Dermis microvascular lymphatic vessel endothelial cell (primary cell): ENCODE measurements at places on chromosomes 12 and 14.

- DNase-seq: no peak
Observed at GRCh38 chr14:61953602-61954001, 191.4 kb downstream of the SNAPC1 start.

DNA sequence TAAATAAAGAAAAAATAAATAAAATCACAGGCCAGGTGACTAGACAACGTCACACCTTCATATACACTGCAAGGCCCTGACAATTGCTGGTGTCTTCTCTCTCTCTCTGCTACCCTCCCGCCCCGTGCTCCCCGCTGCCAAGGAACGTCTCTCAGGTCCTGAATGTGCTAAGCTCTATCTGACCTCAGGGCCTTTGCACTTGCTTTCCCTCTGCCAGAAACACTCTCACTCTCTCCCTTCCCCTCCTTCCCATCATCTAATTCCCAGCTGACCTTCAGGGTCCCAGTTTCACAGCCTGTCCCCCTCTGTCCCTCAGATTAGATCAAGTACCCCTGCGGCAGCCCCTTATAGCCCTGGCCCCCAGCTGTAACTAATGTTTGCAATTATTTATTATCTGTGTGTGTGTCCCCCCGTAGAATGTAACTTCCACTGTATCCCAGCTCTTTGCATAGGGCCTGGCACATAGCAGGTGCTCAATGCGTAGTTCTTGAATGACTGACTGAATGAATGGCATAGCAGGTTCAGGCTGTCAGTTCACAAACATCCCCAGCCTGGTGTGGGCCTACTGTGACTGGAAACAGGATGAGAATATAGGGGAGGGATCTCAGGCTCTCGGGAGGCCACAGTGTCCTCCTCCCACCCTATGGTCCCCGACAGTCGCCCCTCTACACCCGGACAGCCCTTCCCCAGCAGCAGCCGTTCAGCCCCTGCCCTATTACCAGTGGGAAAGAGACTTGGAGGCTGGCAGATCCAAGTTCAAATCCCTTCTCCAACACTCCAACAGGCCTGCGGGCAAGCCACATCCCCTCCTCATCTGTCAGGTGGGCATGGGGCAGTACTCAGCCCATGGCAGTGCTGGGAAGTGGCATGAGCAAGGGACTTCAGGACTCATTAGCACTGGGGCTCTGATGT, 6.6 kb downstream of the BEGAIN start:
- DNase-seq: no peak

DNA sequence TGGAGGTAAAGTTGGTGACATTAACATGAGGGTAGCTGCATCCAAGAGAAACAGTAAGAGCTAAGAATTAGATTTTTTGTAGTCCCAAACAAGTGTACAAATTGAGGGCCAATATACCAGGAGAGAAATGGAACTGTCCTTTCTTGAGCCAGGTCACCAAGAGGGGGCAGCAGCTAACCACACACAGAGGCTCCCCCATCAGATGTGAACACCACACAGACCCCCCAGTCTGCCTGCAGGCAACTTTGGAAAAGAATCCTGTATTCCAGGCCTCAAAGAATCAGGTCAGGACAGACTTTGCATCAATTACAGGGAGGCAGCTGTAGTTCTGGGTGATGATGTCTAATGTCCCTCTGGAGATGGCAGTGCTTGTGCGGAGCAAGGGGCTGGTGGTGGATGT, 77.9 kb downstream of the SPTB start:
- DNase-seq: peak; percentile 26

DNA sequence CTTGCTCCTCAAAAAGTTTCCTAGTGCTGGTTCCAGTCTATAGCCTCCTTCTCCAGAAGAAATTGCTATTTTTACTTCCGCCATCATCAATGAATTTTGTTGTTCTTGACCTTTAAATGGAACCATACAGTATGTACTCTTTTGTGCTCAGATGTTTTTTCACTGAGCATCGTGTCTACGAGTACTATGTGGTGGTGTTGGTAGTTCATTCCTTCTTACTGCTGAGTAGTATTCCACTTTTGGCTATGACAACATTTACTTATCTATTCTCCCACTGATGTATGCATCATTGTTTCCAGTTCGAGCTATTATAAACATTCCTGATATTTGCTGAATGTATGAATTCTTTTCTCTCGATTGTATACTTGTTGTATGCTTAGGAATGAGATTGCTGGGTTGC, 28.6 kb downstream of the SLC2A14 start:
- peak; percentile 73 for DNase-seq

DNA sequence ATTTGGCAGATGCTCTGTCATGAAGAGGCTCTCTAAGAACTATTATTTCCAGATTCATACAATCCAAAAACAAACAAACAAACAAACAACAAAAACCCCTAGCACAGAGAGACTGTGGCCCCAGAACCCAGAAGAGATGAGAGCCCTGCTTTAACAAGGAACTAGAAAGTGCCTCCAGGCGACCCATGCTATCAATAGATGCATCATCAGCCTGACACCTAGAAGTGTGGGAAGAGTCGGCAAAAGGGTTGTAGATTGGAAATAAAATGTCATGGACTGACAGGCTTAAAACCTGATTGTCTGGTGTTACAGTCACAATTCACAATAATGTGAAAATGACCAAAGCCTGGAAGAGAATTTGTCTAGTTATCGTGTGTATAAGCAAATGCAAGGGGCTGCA, 50.6 kb upstream of the FLRT2 start:
- DNase-seq: no peak

DNA sequence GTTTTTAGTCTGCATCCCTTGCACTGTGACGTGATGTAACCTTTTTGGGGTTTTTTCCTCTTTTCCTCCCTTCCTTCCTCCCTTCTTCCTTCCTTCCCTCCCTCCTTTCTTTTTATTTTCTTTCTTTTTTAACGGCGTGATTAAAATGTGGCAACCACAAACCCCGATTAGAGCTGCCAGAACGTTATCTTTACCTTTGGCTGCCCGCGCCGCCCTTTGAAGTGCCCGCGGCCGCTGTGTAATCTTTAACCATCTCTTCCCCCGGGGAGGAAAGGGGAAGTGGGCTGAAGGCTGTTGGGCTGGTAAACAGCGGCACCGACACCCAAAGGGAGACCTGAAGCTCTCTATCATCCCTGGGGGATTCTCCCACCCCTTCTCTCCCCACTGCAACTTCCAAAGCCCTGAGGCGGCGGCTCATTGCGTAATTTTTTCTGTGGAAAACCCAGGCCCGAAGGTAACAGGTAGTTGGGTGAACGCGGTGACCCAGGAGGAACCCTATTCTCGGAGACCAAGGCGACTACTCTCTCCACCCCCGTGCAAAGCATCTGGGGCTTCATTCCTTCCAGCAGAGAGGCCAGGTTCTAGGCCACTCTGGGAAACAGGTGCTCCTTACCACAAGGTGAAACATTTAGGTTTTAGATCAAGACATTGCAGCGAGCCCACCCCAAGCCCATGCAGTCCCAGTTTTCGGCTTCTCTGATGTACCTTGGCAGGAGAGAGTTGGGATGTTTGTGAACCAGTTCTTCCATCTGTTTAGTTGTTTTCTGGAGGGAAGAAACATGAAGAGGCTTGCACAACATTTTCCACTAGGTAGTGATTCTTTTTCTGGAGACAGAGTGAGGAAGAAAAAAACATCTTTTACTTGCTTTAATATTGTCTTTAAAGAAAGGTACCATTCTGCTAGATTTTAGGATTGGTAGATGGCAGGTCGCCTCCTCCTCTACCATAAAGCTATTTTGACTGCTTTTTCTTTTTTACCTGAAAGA, 1.5 kb downstream of the LGR5 start:
- DNase-seq: no peak

DNA sequence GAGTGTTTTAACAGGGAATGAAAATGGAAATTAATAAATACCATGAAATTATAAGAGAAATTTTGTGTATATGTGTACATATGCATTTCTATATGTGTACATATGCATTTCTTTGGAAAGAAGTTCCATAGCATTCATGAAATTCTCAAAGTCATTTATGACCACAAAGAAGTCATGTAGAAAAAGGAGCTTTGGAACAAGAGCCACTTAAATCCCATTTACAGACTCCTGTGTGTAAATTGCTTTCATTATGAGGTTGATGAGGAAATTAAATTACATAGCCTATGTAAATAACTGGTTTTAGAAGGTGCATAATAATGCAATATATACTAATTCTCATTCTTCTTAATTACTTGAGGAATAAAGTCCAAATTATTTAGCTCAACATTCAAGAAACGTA, 450.5 kb upstream of the SYT1 start:
- DNase-seq: no peak

DNA sequence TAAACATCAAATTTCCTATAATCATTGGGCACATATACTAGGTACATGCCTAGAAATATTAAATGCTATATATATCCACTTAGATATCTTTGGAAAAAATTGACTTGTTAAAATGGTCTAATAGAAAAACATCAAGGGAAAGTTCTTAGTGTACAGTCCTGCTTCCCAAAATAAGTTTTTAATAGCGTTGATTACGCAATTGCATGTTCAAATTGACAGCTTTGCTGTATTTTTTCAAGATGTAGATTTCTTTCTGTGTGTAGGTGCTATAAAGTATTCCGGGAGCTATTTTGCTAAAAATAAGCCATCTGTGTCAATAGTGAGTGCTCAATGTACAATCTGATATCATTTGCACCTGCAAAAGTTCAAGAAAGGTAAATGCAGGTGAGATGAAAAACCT, 463.9 kb upstream of the ATP2B1 start:
- no peak for DNase-seq

DNA sequence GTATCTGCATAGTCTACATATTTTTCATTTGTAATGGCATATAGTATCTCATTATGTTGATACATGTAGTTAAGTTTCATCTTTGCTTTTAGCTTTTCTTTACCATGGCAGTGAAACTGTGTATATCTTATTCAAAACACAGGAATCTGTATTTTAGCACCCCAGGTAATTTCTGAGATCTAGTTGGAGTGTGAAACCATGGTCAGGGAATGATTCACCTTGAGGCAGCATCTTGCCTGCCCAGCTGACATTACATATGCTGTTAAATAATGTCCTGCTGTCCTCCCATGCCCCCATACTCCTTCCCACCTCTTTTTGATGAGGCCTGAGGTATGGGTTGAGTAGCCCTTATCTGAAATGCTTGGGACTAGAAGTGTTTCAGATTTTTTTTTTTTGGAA, 125.4 kb upstream of the ATF1 start:
- DNase-seq: no peak

- no peak for DNase-seq
Observed at GRCh38 chr14:68234101-68234905, 414.7 kb downstream of the RAD51B start.

DNA sequence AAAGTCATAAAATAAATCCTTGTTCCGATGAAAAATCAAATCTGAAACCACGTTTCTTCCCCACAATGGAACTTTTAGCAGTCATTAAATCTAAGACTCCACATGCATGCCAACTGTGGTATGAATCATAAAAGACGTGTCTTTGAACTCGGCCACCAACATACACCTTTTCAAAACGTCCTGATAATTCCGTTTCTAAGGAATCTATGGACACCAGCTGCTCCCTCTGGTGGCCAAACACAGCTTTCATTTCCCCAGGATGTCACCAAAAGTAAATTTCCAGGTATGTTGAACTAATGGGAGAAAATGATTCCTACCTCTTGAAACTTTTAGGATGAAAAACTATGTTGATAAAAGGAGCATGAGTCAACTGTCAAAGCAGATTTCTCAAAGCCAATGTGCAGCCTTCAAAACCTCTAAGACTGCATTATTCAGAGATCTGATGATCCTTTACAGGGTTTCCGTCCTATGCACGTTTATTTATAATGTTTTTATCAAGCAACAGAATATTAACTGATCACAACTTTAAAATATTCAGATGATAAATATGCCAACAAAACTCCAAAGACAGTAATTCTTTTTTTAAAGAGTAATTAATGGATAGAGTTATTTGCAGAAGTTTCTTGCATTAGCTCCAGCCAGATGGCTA, 96.2 kb downstream of the CIT start:
- DNase-seq: peak; percentile 61

GRCh38 chr12:131223171-131223761, 269.6 kb downstream of the ADGRD1 start:
- DNase-seq: no peak

DNA sequence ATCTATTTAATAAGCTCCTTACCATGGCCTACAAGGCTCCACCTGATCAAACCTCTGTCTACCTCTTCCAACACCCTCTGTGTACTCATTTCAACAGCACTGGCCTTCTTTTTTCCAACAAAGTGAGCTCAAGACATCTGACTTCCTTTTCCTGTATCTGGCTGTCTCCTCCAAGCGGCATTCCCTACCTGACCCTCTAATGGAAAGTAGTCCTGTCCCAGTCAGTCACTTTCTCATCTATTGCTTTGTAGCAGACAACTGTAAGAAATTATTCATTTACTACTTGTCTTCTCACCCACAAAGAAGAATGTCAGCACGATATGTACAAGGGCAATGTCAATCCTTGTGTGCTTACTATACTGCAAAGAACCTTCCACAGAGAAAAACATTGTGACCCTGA, 149.6 kb downstream of the MED13L start:
- DNase-seq: no peak

DNA sequence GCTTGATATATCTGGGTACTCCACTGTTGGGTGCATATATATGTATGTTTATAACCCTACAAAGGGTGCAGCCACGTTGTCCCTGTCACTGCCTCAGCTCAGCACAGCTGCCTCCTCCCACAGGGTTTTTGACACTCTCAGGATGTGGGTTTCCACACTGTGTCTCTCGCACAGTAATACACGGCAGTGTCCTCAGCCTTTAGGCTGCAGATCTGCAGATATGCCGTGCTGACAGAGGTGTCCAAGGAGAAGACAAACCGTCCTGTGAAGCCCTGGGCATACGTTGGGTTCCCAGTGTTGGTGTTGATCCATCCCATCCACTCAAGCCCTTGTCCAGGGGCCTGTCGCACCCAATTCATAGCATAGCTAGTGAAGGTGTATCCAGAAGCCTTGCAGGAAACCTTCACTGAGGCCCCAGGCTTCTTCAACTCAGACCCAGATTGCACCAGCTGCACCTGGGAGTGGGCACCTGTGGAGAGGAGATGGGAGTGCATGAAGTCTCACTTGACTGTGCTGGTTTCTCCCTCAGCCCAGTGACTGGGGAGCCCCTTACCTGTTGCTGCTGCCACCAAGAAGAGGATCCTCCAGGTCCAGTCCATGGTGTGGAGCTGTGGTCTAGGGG, 498.7 kb downstream of the TMEM121 start:
- no peak for DNase-seq

DNA sequence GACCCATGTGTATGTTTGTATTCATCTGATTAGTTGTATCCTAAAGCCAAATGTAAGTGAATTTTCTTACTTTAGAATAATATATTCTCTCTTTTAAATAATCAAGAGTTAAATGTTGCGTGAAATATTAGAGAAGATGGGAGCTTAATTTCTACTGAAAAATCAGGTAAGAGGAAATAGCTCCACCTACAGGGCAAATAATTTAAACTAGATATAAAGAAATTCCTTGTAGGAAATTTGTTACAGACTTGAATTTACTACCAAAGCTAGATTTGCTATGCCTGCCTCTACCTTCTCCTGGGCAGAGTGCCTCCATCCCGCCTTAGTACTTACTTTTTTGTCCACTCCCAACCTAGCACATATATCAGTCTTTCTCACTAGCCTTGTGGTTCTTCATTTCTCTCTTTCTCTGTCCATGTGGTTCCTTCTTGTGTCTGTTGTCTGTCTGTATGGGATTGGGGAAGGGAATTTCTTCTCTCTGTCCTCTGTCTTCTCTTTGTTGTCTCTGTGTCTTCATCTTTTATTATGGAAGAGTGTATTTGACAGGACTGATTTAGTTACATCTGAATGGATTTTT, 44.7 kb downstream of the PALS1 start:
- DNase-seq: peak; percentile 55

GRCh38 chr12:59357811-59358210, 238.0 kb upstream of the SLC16A7 start:
- no peak for DNase-seq
